Activated CD4-positive, alpha-beta T cell treated with anti-CD3 and anti-CD28 coated beads, Interleukin-2, amount 10 ng/mL, durations not matched to agents 24 days and 14 days (primary cell): ENCODE measurements at places on chromosomes 2 and 18.

- no peak for DNase-seq
Measured at GRCh38 chr18:65746936-65747335, 3.9 kb upstream of the CDH7 start.

- DNase-seq = peak; percentile 66
Measured at GRCh38 chr2:28276076-28276618, 116.5 kb upstream of the FOSL2 start.

DNA sequence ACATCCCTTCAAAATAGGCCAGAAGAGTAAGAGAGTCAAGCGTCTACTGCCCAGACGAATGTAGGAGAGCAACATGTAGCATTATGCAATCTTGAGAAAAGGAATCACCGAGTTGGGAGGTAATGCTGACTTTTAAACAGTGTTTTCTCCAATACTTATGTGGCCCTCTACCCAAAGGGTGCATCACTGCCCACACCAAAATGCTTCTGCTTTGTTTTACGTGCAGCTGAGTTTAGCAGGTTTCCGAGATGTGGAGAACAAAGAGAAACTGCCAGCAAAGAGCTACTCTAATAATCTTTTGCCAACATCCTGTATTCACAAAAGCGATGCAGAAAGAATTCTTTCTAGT, 63.4 kb upstream of the ZEB2 start:
- no peak for DNase-seq

DNA sequence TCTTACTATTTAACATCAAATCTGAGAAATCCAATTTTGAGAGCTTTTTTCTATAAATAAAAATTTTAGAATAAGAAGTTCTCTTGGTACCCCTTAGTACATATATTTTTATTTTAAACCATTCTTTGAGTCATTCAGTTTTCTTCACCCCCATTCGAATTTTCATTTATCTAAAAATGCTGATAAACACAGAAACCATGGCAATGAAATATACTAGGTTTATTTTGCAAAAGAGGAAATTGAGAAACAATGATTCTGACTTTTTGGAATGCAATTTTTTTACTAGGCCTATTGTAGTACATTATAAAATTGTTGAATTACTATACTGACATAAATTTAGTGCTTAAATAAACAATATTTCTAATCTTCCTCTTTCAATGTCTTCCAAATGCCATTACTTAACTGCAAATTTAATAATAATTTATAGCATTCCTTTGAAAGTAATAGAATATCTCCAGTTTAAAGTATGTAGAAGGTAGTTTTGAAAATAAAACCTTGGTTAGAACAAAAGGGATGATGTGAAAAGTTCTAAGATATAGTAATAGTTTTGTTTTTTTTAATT, 46.3 kb downstream of the TANK start:
- DNase-seq = no peak

DNA sequence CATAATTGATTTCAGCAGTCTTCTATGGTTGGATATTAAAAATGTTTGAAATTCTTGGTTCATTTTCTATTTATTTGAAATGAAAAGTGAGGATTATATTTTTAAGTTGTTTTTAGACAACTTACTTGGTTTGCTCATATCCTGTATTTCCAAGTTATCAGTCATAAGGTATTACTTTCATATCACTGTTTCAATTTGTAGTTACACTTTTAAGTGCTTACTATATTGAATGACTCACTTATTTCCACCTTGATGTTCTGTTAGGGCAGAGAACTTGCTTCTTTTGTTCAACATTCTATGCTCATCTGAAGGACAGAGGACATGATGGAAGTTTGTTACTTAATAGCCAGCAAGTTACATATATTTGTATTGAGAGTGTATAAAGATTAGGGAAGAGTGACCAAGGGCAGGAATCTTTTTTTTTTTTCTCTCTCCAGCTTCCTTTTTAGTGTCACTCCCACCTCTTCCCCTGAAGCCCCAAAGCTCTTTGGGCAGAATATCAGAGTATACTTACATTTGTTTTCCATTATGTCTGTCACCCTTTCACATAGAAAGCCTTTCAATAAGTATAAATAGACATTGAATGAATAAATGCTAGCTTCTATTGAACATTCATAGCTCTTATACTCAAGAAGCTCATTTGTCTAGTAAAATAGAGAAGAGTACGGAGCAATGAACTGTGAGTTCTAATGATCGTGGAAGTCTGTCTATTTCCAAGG, 28.1 kb downstream of the PIK3C3 start:
- DNase-seq = no peak

GRCh38 chr2:73107211-73107926, 5.4 kb downstream of the RAB11FIP5 start:
- DNase-seq = no peak

DNA sequence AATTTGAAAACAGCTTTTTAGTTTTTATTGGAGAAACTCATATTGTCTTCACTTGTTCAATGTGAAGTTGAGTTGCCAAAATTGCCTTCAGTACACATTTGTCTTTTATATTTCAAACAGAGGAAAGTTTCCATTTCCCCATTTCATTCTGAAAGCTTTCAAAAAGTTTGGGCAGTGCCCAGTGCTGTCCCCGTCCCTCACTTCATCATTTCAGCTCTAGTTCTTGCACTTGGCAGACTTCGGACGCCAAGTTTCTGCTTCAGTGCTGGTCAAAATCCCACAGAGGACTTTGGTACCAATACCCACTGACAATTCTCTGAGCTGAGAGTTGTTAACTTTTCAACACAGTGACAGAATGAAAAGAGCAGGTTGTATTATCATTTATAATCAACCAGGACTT, 43.4 kb upstream of the AQP4 start:
- no peak for DNase-seq

GRCh38 chr2:73034661-73035375, 36.7 kb downstream of the SFXN5 start:
- no peak for DNase-seq

GRCh38 chr18:69186162-69186561, 214.5 kb upstream of the DOK6 start:
- no peak for DNase-seq

DNA sequence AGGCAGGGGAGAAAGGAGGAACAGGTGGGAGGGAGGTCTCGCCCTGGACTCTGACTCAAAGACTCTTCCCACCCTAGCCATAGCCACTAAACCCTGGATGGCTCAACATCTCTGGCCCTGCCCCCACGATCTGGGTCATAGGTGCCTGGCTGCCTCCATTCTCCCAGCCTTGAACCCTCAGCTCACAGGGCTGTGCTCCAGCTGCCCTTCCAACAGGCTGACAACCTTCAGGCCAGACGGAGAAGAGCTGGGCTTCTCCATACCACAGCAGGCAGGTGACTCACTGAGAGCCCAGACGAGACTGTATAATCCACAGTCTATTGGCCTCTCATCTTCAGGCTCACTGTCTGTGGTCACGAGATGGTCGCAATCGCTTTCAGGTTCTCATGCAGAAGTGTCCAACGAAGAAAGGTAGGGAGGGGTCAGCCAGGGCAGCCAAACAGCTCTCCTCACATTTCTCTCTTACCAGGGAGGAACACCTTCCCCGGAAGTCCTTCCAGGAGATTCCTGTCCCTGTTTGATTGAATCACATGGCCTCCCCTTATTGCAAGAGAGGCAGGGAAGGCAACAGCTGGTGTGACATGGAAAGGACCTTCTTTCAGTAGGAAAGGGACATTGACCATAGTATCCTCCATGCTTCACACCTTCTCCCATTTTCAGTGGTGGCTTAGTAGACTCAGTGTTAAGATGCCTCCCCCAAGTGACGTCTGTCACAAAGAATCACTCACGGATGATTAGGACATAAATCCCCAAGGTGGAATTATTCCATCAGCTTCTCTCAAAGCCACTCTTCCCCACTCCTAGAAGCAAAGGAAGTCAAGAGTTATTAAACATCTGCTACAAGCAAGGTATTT, 100.1 kb downstream of the MRO start:
- no peak for DNase-seq

DNA sequence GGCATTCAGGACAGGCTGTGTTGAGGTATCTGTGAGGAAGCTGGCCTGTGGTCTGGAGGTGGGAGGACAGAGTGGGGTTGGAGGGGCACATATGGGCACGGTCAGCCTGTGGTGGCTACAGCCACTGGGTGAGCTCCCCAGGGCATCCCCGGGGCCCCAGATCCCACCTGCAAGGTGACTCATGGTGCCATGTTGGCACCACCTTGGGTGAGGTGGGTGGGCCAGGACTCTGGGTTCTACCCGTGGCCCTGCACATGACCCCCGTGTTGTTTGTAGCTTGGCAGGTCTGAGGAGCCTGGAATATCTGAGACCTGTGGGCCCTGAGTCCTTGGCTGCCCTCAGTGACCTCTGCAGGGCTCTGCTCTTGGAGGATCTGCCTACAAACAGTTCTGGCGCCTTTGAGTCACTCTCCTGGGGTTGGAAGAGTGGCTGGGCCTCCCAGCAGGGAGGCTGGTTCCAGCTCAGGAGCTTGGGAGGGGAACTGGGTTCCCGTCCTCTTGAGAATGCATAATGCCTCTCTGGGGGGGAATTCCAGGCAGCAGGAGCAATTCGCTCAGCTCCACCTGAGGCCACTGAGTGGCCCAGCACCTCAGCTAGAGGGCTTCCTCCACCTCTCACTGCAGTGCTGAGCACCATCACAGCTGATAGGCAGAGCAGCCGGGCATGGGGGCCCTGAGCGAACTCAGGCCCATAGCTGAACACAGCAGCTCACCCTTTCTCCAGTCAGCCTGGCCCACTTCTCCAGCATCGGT, 105.1 kb downstream of the DYSF start:
- DNase-seq = no peak

DNA sequence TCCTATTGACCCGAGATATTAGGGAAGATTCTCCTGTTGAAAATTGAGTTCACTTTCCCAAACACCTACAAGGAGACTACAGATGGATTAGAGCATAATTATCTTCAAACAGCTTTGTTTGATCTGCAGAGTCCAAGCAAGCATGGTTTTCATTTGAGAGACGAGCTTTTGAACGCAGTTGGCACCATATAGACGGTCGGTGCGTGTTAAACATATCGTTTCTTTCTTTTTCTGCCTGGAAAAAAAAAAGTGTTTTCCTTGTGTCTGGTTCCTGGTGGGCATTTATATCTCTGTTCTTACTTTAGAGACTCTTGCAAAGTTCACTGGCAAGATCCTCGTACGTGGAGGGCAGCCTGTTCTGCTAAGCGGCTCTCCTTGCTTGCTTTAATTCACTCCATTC, 248.9 kb downstream of the TMEM182 start:
- no peak for DNase-seq

- no peak for DNase-seq
Measured at GRCh38 chr18:45671321-45671720, 52.7 kb upstream of the SLC14A1 start.
